LHCN-M2 (cell line): ENCODE measurements at places on chromosomes 2 and 18. TPM values are rescaled to one million over a fixed set of nuclear protein-coding genes. Genes with fewer than 3 reads are reported as not detected.

GRCh38 chr2:104430852-104431251, 423.1 kb upstream of the POU3F3 start:
- DNase-seq: no peak

DNA sequence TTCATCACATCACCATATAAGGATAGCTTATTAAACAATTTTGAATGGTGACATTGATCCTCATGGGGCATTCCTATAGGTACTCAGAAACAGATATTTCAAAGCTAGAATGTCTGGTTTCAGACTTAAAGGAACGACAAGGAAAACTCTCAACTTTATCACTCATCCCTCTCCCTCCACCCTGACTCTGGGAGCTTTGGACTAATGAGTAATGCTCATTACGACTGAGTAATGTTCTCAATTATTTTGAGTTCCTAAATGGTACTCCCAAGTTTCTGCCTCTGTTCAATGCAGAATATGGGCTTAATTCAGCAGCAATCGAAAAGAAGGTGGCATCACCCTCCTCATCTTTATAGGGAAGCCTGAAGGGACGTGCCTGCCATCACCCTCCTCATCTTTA, 43.4 kb downstream of the RFX8 start:
- DNase-seq: no peak

DNA sequence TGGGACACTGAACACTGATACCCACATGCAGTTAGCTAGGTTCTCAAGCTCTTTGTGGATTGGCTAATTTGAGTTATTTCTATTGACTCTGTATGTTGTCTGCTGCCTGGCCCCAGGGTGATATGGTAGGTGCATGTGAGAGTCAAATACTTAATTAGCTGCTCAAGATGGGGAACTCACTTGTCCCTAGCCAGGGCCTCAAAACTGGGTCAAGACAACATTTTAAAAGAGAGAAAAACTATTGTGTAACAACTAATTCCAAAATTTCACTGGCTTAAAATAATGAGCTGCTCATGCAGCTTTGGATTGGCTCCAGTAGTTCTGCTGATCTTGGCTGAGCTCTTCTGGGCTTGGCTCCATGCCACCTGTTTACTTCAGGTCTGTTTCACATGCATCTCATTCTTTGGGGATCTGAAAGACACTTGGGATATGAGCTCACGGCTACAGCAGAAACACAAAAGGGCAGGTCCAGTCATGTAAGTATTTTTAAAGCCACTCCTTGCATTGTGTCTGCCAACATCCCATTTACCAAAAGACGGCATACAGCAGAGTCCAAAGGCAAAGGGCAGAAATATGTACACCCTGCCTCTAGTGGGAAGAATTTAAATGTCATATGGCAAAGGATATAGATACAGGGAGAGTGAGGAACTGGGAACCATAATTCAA, 716.8 kb downstream of the SUCLG1 start:
- DNase-seq: peak; percentile 3

DNA sequence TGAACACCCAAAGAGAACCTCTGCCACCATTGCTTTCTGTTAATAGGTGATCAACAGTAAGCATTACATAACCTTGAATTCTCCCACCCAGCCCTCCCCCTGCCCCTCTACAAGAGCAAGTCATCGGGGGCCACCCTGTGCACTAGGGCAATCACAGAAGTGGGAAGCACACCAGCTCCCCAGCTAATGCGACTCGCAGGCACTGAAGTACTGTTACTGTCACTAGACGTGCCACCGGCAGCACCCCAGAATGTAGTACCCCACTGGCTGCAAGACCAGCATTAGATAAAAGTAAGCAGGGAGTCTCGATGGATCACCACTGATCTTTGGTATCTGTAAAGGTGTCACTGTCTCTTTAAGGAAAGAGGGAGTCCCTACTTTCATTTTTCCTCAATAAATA, 167.6 kb downstream of the FAM210A start:
- no peak for DNase-seq

DNA sequence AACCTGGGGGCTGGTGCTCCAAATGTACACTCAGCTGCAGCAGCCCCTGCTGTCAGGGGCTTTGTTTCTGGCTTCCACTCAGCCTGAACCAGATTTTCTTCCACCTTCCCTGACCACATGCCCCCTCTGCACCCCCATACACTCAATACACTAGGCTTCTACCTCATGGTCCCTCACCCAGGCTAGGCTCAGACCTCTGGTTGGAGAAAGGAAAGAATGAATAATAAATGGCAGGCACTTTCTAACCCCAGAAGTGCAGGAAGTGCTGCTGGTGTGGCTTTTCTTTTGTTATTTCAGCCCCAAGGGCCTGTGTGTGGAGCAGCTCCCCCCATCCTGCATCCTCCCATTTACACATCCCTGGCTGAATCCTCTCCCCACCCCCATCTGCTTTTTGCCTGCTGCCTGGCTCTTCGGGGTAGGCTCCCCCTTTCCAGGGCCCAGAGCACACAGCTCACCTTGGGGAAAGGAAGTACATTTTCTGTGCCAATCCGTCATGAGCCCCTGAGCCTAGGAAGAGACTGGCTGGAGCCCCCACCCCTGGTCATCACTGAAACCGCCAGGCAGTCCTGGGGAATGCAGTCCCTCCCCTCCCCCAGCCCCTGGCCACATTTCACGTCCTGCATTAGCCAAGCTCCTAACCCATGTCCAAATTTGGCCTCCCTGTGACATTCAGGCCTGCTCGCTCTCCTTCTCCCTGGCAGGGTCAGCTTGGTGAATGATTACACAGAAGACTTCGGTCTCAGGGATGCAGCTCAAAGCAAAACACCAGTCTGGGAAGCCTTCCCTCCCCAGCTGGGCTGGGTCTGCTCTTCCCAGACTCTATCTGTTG, 2.6 kb downstream of the DYSF start:
- peak; percentile 49 for DNase-seq

Gene ADCYAP1
- total RNA-seq: not detected in 2 replicates

Gene ALPP
- not detected in 2 replicates for total RNA-seq

DNA sequence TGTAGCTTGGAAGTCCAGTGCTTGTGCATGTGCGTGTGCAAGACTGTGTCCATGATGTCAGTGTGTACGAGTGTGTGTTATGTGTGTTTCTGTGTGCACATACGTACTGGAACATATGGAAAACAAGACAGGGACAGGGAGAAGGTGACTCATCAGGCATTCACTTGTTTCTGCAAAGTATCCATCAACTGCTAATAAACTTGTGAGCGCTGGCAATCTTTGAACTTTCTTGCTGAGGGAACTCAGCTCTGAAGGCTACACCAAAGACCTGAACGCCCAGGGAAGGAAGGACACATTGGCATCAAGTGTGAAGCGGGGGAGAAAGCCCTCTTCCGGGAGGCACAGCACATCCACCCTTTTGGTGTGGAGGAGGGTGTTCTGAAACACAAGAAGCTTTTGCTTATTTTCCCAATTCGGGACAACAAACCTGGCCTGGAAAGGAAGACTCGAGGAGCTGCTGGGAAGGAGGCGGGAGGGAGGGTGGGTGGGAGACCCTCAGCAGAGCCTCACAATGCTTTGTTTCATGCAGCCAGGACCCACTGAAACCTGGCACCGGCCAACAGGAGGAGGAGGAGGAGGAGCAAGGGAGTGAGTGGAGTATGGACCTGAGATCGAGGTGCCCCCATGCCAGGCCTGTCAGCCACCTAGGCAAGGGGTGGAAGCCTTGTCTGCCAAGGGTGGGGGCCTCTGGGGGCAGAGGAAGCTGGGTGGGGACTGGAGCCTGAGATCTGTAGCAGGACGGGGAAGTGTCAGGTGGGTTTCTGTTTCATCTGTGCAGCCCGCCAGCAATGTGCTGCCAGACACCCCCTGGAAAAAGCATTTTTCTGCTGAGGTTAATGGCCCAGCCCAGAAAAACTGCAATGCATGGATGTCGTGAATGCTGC, 26.8 kb downstream of the SMAD7 start:
- DNase-seq: peak; percentile 18

GRCh38 chr2:224449212-224450147, 47.6 kb upstream of the FAM124B start:
- DNase-seq: peak; percentile 25

GRCh38 chr18:55479656-55480420, 108.2 kb downstream of the TCF4 start:
- DNase-seq: no peak

Gene BOLL
- total RNA-seq: not detected in 2 replicates

DNA sequence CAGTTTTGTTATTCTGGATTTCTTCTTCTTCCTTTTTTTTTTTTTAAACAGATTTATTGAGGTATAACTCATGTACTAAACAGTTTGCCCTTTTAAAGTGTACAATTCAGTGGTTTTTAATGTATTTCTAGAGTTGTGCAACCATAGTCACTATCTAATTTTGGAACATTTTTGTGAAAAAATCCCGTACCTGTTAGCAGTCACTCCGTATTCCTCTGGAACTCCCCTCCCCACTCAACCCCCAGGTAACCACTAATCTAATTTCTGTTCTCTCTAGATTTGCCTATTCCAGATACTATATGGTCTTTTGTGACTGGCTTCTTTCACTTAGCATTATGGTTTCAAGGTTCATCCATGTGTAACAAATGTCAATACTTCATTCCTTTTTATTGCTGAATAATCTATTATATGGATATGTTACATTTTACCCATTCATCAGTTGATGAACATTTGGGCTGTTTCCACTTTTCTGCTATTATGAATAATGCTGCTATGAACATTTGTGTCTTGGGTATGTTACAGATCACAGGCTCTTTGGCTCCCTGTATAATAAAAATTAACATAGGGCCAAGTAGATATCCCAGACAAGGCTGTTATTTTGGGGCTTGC, 21.9 kb downstream of the EHBP1 start:
- DNase-seq: no peak

GRCh38 chr2:202609381-202610145, 25.2 kb upstream of the FAM117B start:
- no peak for DNase-seq

GRCh38 chr18:9092665-9093064, 9.8 kb upstream of the NDUFV2 start:
- no peak for DNase-seq

DNA sequence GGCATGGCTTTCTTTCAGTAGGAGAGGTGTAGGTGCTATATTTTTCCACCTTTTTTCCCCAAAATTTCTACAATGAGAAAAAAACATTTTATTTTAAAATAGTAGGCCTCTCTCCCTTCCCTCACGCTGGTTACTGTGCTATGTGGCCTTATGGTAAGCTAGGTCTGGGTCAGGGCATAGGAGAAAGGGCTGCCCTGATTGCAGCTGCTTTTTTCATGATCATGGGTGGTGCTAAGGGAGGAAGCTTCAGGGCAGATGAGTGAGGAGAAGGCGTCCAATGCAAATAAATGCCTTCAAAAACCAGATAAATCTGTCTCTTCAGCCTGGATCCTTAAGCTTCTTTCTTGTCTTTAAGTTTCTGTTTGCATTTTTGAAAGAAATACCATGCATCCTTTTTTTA, 246.4 kb downstream of the ALPK2 start:
- no peak for DNase-seq

DNA sequence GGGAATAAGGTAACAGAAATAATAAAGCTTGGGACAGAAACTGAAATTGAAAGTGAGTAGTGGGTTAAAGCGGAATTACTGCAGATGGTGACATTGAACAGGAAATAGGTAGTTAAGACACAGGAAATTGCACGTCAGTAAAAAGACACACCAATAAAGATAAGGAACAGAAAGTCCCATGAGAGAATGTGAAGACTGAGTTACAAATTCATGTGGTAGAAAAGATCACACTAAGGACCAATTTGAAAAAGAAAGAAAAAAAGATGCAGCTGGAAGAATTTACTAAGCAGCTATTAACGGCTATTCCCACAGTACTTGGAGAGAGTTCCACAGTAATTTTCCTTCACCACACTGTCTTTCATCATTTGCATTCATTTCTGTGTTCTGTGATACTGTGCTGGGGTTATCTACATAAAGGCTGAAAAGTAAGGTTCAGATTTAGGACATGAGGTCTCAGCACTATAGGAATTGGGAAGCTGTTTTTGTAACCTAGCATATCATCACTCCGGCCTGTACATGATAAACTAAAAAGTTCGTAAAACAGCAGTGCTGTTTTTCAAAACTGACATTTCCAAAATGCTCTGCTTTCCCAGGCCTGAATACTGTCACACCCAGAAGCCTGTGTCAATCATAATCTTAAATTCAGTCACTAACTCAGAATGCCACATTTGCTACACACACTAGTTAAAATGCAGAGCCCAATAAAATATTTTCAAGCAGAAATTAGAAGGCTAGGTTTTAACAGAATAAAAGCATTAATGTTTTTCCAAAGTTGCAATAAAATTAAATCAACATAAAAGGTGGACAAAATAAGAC, 42.9 kb downstream of the SRBD1 start:
- DNase-seq: peak; percentile 37

Gene NEU4
- not detected in 2 replicates for total RNA-seq

DNA sequence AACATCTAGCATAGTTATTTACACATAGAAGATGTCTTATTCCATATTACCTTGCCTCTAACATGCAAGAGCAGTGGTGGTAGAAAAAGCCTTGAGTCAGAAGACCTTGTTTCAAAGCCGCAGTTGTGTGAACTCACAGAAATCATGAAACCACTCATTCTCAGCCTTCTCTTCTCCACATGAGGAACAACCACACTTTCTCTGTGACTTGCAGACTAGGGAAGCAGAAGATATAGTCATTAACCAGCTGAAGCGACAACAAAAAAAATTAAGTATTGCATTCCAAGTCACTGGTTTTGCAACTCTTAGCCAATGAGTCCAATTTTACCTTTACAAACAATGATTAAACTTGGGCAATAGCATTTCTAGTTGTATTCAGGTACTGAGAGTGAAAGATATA, 19.0 kb downstream of the TWSG1 start:
- no peak for DNase-seq

DNA sequence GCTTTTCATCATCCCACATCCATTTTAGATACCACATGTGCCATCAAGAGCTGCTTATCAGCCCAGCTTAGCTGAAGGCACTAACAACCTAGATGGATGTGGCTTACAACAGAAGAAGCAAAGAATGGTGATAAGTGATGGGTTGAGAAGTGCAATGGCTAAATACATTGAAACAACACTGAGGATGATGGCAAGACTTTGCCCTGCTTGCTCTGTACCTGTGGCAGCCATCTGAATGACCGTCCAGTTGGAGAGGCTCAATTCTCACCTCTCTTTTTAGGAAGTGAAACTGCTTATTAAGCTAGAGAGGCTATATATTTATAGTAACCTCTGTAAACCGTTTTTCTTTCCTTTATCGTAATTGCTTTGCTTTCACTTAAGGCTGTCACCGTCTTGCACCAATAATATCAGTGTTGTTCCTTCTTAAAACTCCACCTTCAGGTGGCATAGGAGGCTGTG, 5.7 kb downstream of the GPATCH11 start:
- no peak for DNase-seq

Gene LONRF2
- total RNA-seq: not detected in 2 replicates

GRCh38 chr2:185531721-185532120, 206.9 kb upstream of the FSIP2 start:
- peak; percentile 60 for DNase-seq
